Muscle of arm (tissue), 14 donors: ENCODE measurements at places on chromosomes 6 and 20.

DNA sequence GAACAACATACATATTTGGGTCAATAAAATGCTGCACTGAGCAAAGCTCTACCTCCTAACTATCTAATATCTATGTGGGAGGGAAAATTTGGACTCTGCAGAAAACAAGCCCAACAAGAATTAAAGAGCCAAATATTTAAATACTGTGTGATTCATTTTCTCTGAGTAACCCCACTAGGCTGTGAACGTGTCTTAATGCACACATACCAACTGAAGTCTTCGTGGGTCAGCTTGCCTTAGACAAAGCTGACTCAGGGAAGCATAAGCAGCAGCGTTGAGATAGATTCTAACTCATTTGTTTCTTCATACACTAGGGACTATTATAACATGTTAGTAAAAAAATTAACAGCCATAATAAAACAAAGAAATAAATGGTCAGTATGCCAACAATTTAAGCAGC lies 114.3 kb downstream of the GJA1 start:
- no peak for DNase-seq

- peak; percentile 37 for DNase-seq
Measured at GRCh38 chr20:51492167-51493092, 50.1 kb downstream of the NFATC2 start.

DNA sequence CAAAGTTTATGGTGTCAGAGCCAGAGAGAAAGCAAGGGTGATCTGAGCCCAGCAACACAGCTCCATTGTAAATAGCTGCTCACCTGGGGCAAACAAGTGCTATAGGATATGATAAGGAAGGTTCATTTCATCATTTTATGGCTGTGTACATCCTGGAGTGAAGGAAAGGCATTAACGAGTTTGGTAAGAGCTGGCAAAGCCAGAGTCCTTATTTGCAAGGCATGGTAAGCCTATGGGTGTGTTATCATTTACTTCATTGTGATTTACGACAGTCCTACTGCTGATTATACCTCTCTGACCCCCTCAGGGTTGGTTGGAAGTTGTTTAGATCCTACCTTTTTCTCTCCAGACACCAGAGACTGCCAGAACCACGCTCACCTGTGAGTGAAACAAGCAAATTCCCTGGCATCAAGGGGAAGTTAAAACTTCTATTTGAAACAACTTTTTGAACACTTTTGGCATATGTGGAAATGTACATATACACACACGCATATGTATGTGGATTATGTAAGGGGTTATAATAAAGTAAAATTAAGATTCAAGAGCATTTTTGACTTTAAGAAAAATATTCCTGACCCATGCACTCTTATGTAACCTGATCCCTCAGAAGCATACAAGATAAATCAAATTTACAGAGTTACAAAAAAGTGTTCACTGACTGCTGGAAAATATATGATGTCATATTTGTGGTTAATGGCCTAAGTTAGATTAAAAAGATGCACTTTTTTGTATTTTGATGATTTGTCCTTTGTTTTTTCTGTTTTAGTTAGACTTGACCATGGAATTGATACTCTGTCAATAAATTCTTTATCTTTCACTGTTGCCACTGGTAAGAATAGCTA lies 40.4 kb upstream of the EDN1 start:
- DNase-seq: no peak

GRCh38 chr20:41992481-41992880 lies 374.3 kb upstream of the CHD6 start:
- DNase-seq: no peak

DNA sequence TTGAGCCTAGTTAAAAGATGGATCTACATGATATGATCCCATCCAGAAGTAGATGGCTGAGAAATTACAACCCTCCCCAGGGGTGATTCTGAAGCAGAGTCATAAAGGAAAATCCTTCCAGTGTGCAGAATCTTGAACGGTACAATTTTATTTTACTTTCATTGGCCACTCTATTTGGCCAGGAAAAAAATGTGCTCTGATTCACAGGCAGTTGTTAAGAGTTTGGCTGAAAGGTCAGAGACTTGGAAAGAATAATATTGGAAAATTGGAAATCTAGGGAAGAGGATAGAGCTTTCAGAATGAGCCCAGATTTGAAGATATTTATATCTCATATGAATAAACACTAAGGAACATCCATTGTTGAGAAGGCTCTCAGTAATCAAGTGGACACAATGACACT lies 1299.3 kb upstream of the GJE1 start:
- peak; percentile 72 for DNase-seq

GRCh38 chr6:110537208-110538123 lies 61.1 kb upstream of the SLC22A16 start:
- DNase-seq: no peak

- no peak for DNase-seq
Measured at GRCh38 chr20:10306440-10307358, 88.1 kb downstream of the SNAP25 start.

- peak; percentile 19 for DNase-seq
Measured at GRCh38 chr20:63381781-63382431, 20.8 kb upstream of the CHRNA4 start.

DNA sequence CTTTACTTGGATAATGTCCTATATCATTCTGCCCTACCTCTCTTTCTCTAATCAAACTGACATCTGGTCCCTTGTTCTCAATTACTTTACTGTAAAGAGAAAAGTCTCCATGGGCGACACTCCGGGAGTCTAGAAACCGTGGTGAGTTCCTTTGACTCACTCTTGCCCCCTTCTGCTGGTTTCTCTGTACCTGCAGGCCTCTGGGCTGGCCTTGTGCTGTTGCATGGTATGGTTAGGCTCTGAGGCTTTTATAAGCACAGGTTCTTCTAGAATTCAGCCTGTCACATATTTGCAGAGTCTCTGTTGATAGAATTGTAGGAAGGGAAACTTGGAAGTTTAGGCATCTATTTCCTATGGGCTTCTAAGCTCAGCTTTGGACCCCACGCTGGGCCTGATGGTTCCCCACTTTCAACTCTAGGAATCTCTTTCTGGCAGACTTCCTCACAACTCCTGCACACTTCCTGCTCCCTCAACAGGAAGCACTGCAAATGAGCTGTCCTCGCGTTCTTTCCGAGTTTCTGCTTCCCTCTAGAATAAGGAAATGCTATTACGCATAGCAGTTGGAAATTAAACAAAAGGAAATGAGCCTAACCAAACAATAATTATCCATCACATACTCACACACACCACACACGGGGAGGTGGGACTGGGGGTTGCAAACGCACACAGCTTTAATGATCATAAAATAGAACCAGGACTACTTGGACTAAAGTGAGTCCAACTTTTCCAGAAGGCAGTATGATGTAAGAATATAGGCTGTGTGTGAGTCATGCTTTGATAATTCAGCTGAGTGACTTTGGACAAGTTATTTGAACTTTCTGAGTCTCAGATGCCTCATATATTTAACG lies 683.3 kb downstream of the QKI start:
- peak; percentile 56 for DNase-seq

- no peak for DNase-seq
Measured at GRCh38 chr20:62198931-62199330, 16.1 kb downstream of the MTG2 start.

GRCh38 chr6:23390221-23390620 lies 735.8 kb upstream of the NRSN1 start:
- no peak for DNase-seq

DNA sequence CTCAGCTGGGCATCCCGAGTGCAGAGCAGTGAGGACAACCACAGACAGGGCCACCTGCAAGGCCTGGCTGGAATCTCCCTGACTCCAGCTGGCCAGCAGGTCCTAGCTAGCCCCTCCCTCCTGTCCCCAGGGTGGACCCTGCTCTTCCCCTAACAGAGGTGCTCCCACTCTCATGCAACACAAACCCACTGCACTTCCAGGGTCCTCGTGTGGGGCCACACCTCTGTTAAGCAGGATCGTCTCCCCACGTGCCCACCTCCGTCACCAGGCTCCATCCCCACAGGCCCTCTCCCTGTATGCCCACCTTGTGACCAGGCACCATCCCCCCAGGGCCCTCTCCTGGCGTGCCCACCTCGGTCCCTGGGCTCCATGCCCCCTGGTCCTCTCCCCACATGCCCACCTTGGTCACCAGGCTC lies 17.3 kb downstream of the TAF4 start:
- no peak for DNase-seq

- no peak for DNase-seq
Measured at GRCh38 chr20:50163570-50164317, 10.2 kb upstream of the PEDS1 start.

GRCh38 chr6:79605061-79605460 lies 26.1 kb upstream of the SH3BGRL2 start:
- no peak for DNase-seq

- DNase-seq: no peak
Measured at GRCh38 chr6:118902726-118903125, 8.8 kb downstream of the ASF1A start.

GRCh38 chr20:64000906-64001305 lies 20.0 kb downstream of the PRPF6 start:
- no peak for DNase-seq

GRCh38 chr20:54772893-54773642 lies 297.7 kb downstream of the DOK5 start:
- DNase-seq: no peak

- DNase-seq: no peak
Measured at GRCh38 chr20:57265997-57266290, 497 bp downstream of the BMP7 start.

DNA sequence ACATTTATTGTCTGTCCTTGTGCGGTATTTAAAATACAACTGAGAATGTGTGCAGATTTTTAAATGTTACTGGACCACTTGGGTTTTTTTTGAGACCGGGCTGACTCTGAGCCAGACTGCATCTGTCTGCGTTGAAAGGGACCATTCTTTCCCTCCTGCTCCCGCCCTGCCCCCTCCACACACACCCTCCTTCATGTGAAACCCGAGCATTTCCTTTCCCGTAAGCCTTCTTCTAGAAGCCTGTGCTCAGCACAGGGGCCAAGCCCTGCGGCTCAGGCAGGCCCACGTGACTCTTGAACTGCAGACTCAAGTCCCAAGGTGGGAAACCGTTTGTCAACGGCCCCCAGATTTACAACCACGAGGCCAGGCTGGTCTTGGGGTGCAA lies 82.7 kb upstream of the FOXC1 start:
- peak; percentile 81 for DNase-seq

- no peak for DNase-seq
Measured at GRCh38 chr6:144439016-144439415, 153.9 kb downstream of the UTRN start.

- no peak for DNase-seq
Measured at GRCh38 chr6:125207956-125208355, 54.4 kb downstream of the TPD52L1 start.

GRCh38 chr6:152461556-152461955 lies 175.6 kb downstream of the SYNE1 start:
- DNase-seq: no peak

- no peak for DNase-seq
Measured at GRCh38 chr20:37256286-37256685, 5.3 kb downstream of the GHRH start.

DNA sequence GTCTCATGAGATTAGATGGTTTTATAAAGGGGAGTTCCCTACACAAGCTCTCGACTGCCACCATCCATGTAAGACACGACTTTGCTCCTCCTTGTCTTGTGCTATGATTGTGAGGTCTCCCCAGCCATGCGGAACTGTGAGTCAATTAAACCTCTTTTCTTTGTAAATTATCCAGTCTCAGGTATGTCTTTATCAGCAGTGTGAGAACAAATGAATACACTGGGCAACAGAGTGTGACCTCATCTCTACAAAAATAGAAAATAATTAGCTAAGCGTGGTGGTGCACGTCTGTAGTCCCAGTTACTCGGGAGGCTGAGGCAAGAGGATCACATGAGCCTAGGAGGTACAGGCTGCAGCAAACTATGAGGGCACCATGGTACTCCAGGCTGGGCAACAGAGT lies 51.3 kb downstream of the MDN1 start:
- no peak for DNase-seq

- no peak for DNase-seq
Measured at GRCh38 chr6:4084444-4085331, 5.8 kb upstream of the FAM217A start.

DNA sequence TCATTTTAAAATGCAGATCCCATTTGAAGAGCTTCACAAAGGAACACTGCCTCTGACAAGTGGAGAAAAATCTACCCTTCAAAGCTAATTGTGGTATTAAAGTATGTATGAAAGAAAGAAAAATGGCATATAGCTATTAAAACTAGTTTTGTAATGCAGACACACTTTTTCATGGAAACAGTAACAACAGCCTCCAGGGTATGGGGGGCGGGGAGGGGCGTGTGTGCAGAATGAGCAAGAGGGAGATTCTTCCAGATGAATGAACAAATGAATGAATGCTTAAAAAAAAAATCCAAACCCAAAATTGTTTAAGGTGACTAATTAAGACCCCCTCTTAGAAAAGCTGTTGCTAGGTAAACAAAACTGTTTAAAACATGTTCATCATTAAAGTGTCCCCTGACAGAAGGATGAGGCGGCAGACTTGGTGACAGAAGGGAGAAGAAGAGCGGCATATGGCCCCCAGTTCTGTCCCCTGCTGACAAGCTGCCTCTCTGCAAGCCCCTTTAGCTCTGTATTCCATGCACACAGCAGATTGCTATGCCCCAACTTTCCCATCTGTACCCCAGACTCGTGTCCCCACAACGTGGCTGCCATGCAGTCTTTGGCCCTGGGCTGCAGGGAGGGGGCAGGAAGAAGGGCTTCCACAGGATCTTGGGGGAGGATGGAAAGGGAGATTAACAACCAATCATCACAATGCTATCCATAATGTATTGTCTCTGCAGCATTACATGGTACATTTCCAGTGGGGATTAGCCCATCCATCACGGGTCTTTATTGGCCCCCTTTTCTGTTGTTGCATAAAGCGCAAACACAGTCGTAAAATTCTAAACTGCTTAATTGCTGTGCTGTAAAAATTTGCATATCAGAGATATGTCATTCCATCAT lies 108.4 kb upstream of the OLIG3 start:
- no peak for DNase-seq

DNA sequence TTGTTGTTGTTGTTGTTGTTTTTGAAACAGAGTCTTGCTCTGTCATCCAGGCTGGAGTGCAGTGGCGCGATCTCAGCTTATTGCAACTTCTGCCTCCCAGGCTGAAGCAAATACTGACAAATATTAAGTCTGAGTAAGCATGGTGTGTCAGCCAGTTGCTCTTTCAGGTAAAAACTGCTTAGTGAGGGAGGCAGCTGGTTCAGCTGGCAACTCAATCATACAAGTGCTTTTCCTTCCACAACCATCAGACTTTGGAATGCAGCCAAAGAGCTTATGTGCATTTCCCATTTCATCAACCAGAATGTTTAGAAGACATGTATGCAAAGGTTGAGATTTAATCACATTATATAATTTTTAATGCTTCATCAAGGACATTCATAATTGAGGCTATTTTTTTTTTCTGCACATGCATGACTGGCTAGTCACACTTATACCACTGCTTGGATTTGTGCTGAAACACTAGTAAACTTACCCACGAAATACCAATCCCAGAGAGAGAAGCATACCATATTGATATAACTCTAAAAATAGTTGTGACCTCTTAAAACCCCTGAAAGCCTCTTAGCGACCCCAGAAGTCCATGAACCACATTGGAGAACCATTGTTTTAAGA lies 56.0 kb downstream of the CLIC5 start:
- DNase-seq: peak; percentile 19
